ENCODE measurements at places on chromosomes 11 and 22. TPM values are rescaled to one million over a fixed set of nuclear protein-coding genes. Genes with fewer than 3 reads are reported as not detected.

ZBTB16 gene
- polyA plus RNA-seq = not detected

ARHGAP8 gene
- not detected for polyA plus RNA-seq

GRCh38 chr11:78666675-78667160, 92.1 kb upstream of the NARS2 start:
- DNase-seq = no peak

GRCh38 chr11:61862714-61863547, 28.4 kb downstream of the FADS3 start:
- DNase-seq = no peak

DNA sequence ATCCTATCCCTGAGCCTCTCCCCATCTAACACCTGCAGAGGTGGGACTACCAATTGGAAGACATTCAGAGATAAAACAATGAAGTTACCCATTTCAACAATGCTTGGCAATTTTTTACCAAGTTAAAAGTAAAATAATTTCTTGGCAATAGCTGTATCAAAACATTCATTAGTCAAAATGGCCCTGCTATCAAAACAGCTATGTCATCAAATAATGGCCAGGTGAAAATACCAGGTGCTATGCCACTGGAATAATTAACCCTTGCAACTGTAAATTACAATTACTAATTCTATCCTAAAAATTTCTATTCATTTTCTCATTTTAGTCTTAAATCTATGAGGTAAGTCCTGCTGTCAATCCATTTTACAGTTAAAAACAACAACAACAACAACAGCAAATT, 43.3 kb downstream of the NOX4 start:
- DNase-seq = no peak

DNA sequence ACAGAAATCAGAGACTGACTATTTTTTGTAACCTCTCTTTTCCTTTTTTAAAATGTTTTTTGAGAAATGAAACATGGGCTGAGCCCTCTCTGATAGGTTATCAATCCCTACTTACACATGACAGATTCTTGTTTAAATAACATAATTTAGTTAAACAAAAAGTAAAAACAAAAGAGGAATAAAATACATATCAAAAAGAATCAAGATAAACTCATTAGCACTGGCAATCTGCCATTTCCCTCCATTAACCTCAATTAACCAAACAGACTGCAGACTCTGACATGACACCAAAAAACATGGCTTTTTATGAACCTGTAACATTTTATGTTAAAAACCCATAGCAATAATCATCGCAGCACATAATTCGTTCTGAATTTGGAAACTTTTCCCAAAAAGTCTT, 284.4 kb upstream of the MTNR1B start:
- DNase-seq = no peak

ZFTA gene
- 0.34 TPM for polyA plus RNA-seq

- no peak for DNase-seq
These were observed 97.8 kb downstream of the OSBP2 start for GRCh38 chr22:30792456-30792855.

DNA sequence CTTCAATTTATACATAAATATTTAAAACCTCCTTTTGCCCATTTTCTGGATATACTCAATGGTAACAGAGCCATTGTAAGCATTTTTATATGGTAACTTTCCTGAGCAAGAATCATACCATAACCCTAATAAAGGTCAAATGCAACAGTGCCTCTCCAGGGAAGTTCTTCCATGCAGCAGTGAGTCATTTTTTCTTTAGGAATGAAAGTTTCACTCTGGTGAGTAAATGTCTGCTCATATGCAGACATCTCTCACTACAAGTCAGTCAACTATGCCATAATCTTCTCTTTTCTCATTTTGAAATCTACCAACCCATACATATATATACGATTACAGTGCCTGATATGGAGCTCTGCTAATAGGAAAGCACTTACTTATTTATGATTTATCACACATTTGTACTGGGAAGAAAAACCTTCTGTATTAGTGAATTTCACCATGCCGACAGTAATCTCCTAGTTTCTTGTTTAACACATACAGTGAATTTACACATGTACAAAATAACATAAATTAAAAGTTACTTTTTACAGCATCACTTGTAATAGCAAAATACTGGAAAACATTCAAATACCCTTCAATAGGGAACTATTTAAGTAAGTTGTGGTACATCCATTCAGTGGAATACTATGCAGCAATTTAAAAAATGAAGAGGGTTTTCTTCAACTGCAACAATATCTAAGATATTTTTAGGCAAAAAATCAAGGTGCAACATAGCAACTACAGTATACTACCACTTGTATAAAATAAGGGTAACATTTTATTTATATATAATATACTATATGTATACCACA, 16.0 kb downstream of the STK33 start:
- DNase-seq = no peak

STK33 gene
- 24.3 TPM for polyA plus RNA-seq

- no peak for DNase-seq
These were observed 37.2 kb upstream of the ETS1 start for GRCh38 chr11:128624269-128625175.

PLET1 gene
- 0.13 TPM for polyA plus RNA-seq

DNA sequence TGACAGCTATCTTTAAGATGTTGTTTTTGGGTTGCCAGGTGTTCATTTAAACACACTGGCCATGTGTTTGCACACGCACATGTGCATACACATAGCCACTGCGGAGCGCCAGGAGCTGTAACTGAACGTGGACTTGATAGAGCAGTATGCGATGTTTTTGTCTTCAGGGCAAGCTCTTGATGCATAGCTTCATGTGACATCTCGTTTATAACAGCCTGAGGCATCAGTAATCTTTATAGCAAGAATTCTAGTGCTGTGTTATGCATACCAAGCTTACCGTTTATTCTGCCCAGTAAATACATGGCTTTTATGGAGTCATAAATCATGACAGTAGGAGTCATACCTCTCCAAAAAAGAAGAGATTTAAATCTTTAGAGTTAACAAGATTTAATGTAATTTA, 87.0 kb downstream of the ATXN10 start:
- no peak for DNase-seq

OR8I2 gene
- polyA plus RNA-seq = not detected

DNA sequence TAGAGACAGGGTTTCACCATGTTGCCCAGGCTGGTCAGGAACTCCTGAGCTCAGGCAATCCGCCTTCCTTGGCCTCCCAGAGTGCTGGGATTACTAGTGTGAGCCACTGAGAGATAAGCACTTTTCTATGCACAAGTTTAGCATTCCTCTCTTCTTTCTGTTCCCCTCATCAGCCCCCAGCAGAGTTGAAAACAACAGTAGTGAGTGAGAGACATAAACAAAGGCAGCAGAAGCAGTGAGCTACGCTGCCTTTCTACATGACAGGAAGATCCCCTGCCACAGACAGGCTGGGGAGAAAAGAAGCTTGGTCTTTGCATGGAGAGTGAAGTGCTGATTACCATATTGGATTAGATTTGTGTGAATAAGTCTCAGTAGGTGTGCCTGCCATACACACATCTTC, 392.0 kb upstream of the KIRREL3 start:
- DNase-seq = no peak

FAM227A gene
- 0.04 TPM for polyA plus RNA-seq

GRCh38 chr11:21110415-21110814, 441.0 kb downstream of the NELL1 start:
- DNase-seq = no peak

- no peak for DNase-seq
These were observed 71.6 kb downstream of the LRP5 start for GRCh38 chr11:68383976-68384501.

MRGPRX4 gene
- not detected for polyA plus RNA-seq

UCP3 gene
- 0.23 TPM for polyA plus RNA-seq

DNA sequence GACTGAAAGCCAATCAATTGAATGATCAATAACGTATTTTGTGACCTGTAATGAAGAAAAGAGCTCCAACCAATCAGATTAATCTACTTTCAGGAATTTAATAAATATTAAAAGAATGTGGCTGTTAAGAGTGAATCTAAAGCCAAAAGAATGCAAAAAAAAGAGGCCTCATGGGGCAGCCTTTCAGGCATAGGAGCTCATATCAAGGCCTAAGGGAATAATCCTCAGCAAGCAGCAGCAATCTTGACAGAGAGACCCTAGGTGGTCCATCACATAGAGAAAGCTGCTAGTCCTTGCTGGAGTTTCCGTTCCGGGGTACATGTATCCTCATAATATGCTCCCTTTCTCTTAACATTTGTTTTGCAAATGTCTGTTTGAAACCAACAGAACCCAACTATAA, 313.1 kb upstream of the PITPNB start:
- DNase-seq = no peak

GRCh38 chr11:109747839-109748238, 325.8 kb downstream of the C11orf87 start:
- no peak for DNase-seq

- DNase-seq = no peak
These were observed 76.2 kb downstream of the SLC1A2 start for GRCh38 chr11:35343033-35343598.

DNA sequence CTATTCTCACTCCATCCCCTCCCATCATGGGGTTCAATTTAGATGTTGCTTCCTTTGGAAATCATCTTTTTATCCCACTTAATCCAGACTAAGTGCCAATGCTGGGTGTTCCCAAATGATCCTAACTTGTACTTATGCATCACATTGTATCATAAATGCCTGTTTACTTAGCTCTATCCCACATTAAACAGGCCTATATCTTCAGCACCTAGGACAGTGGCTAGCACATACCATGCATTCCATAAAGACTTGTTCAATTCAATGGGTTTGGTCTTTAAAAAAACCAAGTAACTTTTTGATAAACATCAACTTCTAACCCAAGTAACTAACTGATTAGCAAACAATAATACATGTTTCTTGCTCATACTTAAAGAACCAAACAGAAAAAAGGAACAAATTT, 40.6 kb downstream of the RSF1 start:
- DNase-seq = no peak

GRCh38 chr11:6455070-6455469, 14.3 kb upstream of the HPX start:
- no peak for DNase-seq

DNA sequence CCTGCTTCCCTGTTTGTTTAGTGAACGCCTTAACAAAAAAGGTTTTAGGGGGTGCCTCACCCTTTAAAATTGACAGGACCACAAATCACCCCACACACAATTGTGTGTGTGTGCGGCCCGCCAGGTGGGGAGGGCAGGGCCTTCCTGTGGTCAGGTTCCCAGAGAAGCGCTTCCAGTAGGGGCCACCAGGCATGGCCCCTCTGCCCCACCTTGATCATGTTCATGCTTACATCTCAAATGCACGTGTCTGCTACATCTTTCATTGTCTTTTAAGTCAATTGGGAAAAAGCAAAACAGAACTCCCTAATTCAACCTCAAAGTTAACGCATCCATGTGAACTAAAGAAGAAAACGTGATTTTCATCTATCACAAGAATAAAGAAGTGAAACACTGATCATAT, 1335.3 kb downstream of the TBC1D22A start:
- no peak for DNase-seq

DNA sequence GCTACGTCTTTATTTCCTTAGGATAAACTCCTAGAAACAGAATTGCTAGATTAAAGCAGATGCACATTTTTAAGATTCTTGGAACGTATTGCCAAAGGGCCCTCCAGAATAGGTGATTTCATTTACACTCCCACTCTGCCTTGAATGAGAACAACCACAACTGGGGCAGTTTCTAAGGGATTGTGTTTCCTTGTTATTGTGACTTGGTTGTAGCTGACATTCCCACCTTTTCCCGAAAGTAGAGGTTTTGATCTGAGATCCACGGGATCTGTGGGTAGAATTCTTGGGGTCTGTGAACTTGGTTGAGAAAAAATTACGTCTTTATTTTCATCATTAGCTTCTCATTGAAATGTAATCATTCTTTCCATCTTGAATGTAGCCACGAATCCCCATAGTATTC, 21.5 kb downstream of the LRRC32 start:
- DNase-seq = no peak

GRCh38 chr11:71489311-71490043, 36.5 kb downstream of the NADSYN1 start:
- DNase-seq = peak; percentile 27

- no peak for DNase-seq
These were observed 789 bp upstream of the POLA2 start for GRCh38 chr11:65260756-65261590.

TMEM179B gene
- polyA plus RNA-seq = 69.3 TPM

GRCh38 chr11:70547386-70547785, 149.1 kb downstream of the CTTN start:
- no peak for DNase-seq

AMOTL1 gene
- polyA plus RNA-seq = not detected

CARD18 gene
- not detected for polyA plus RNA-seq

- DNase-seq = no peak
These were observed 8.7 kb downstream of the CCDC83 start for GRCh38 chr11:85863855-85864254.

OR51E2 gene
- polyA plus RNA-seq = not detected

- DNase-seq = no peak
These were observed 3.9 kb downstream of the CBL start for GRCh38 chr11:119210050-119210449.

DNA sequence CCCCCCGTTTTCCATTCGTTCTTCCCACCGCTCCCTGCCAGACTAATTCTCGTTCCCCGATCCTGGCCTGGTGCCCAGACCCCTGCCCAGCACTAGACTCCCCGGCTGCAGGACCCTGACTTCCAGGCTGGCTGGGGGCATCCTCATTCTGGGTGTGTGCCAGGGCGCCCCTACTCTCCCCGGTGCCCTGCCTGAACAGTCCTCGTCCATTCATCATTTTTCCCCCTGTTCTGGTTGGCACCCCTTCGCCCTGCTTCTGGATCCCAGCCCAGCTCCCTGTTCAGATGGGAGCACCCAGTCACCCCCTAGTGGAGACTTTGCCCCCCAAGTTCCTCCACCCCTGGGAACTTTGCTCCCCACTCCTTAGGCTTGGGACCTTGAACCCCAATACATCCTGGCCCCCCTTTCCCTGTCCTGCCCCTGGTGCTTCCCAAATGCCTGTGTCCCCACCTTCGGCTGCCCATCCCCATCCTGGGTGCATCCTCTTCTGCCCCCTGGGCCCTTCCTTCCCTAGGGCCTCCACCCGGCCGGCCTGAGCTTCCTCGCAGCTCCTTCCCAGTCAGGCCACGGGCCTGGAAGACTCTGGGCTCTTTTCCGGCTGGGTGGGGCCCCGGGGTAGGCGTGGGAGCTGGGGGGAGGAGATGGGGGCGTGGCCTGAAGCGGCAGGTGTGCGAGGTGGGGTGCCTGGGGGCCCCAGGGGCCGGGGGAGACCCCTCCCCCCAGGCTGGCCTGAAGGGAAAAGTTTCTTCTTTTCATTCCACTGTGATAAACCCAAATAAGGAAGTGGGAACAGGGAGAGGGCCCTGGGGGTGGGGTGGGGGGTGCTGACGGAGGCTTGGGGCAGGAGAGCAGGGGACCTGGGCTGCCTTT, 908 bp downstream of the PLCB3 start:
- DNase-seq = no peak
